ENCODE measurements at places on chromosomes 13 and 19.
A peak's percentile ranks its signal among the peaks of the same experiment; 100 is the strongest.

DNA sequence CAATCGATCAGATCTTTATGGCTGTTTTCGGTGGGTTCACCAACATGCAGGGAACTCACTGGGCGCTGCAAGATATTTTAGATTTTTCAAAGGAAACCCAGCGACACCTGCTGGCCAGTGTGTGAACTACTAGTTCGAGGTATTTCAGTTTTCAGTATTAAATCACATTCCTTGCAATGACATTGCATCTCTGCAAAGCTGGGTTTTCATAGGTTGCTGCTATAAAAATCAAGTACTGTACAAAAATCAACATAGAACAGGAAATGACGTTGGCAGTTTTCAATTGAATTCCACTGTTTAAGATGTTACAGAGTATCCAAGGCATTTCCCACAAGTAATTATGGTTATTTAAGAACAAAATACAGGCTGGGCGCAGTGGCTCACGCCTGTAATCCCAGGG lies 17.6 kb downstream of the LIG1 start:
- DNase-seq: no peak

- no peak for DNase-seq
Measured at GRCh38 chr13:21753117-21753729, 82.3 kb downstream of the FGF9 start.

- no peak for DNase-seq
Measured at GRCh38 chr19:4187313-4188122, 5.0 kb downstream of the ANKRD24 start.

DNA sequence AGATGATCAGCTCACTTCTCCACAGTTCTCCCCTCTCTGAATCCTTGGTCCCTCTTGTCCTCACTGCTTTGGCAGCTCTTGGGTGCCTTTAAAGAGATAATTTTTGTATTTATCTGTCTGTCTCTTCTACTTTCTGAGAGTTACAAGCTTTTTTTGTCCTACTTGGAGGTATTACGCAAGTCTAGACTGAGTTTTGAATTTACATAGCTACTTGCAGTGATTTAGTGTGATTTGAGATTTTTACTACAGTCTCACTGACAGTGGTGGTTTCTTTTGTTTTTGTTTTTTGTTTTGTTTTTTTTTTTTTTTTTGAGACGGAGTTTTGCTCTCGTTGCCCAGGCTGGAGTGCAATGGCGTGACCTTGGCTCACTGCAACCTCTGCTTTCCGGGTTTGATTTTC lies 22.1 kb downstream of the URI1 start:
- no peak for DNase-seq

DNA sequence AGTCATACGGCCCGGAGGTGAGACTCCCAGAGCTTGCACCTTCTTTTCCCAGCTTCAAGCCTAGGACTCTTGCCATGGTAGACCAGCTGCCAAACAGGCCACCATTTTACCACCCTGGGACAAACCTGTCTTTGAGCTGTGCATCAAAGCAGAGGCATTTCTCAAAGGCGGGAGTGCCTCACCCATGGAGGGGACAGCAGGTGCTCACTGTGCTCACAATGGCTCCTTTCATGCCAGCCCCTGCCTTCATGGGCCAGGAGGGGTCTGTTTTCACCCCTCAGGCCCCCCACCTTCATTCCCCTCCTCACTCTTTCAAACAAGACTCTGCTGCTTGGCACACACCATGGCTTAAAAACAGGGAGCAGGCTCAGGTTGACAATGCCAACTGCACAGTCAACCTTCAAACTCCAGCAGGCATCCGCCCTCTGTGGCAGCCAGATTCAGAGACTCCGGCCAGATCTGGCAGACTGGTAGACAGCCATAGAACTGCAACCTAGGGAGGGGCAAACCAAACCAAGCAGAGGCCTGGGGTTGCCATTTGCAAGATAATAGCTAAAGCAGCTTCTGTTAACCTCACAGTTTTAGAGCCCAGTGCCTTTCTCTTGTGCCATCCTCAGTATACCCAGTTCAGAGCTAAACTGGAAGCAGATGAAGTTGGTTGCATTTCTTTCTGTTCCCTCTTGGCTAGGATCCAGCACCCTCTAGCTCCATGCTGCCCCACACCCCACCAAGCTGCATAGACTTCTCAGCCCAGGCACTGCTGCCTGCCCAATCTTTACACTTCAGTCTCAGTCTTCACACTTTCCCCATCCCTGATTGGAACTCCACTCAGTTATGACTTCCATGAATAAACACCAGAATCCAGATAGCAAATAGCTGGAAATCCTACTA lies 93.9 kb upstream of the SPATA13 start:
- no peak for DNase-seq

DNA sequence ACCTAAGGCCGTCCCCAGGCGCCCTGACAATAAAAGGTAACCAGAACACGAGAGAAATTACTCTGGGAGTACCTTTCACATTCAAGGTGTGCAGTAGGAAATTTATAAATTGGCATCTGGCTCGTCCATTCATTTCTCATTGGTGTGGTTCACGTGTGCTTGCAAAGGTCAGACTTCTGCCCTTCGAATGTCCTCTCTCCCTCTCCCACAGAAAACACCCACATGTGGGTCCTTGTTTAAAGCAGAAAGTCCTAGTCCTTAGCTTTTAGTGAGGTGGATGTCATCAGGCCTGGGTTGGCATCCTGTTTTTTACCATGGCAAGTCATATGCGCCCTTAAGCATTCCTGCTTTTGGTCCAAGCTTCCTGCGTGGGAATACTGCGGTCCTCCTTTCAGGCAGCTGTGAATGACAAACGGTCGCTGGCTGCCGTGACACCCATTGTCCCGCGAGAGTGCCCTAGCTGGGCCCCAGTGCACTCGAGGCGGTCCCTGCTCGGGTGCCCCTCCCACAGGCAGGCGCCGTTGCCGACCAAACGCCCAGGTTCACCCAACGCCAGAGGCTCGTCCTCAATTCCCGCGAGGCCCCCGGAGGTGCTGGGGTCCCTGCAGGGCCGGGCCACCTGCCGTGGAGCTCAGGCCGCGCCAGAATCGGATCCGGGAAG lies at the start of gene NUDT19:
Gene NUDT19 (plus strand): TSS at position 531 of the 661 bp plus-strand sequence. CDS start 140 bp downstream, outside the sequence.
- DNase-seq: peak; percentile 27

GRCh38 chr13:41900918-41901317 lies 60.0 kb downstream of the VWA8 start:
- DNase-seq: no peak

- no peak for DNase-seq
Measured at GRCh38 chr13:51925865-51926527, 64.2 kb downstream of the CCDC70 start.

- no peak for DNase-seq
Measured at GRCh38 chr19:2494084-2494446, 18.1 kb downstream of the GADD45B start.

DNA sequence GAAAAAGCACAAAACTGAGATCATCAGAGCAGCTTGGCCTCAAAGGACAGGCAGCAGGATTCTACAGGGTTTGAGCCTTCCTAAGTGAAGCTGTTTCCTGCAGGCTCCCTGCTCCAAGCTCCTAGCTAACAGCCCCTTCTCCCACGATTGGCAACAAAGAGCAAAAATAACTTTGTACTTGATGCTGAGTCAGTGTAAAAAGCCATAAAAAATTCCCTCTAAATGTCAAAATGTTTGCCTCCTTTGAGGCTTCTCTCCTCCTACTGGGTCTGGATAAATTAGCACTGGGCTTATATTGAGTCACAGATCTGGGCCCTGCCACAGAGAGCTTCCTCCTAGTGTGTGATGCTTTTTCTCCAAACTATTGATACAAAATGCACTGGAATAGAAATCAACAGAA lies 153.3 kb downstream of the TNFRSF19 start:
- DNase-seq: no peak

DNA sequence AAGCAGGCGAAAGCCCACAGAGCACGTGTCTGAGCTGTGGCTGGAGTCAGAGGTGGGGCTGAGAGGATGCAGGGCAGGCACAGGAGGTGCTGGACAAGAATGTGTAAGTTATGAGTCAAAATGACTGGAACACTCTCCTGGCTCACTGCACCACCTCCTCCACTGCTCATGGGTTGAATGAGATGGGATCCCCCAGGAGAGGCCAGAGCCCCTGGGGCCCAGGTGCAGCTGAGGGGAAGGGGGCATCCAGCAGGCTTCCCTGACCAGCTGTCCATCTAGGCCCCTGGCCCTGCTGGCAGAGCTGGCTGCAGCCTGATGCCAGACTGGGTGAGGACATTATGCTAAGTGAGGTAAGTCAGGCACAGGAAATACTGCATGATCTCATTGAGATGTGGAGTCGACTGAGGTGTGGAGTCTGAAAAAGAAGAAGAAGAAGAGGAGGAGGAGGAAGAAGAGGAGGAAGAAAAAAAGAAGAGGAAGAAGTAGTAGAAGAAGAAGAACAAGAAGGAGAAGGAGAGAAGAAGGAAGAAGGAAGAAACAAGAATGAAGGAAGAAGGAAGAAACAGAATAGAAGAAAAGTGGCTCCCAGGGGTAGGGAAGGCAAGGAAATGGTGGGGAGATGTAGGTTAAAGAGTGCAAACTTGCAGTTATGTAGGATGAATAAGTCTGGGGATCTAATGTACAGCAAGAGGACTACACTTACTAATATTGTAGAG lies 747.4 kb downstream of the UQCRFS1 start:
- no peak for DNase-seq

- no peak for DNase-seq
Measured at GRCh38 chr19:2306971-2307370, 983 bp downstream of the LINGO3 start.

DNA sequence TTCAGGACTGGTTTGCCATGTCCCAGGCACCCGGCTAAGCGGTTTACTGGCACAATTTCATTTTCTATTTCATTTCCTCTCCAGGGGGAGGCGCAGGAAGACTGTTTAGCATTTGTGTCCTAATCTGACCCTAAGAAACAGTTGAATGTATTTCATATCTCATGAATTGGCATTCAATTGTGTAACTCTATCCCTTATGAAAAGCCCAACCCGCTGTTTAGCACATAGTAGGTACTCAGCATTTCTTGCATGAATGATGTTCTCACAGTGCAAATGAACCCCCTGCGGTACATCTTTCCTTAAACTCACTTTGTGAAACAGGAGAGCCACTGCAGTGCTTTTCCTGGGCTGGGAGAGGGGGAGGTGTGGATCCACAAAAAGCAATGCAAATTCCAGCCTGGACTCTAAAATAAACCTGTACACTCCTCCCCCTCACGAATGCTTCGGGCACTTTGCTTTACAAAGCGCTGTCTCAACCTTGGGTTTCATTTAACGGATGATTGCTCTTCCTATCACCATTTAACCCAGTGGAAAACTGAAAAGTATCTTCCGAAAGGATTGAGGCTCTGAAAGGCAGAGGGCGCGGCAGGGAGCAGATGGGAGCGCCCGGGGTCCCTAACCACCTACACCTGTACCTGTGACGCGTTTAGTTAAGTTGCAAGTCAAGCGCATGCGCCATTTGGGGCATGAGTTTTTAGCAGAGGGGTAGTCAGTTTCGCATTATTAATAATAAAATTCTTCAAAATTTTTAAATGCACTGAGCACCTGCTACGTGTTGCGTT lies 1.2 kb upstream of the EEF2 start:
- DNase-seq: peak; percentile 70

GRCh38 chr19:35592226-35592625 lies 6.3 kb downstream of the PMIS2 start:
- no peak for DNase-seq

DNA sequence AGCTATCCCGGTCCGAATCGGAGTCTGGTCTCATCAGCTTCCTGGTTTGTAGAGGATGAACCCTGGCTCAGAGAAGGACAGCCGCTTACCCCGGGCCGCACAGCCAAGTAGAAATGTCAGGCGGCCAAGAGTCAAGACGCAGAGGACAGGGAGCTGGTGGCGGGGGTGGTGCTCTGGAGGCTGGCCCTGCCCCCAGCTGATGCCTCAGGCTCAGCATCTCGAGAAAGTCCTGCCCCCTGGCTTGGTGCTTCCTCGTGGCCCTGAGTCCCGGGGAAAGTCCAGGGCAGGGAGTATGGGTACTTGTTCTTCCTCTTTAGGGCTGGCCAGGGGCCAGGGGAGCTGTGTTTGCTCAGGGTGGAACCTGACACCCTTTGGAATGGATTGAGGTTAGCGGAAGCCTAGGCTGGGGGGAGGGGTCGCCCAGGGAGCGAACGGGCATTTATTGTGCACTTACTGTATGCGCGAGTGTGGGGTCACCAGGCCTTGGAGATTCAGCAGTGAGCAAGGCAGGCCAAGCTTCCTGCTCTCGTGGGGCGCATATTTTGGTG lies 2.2 kb downstream of the TJP3 start:
- no peak for DNase-seq

GRCh38 chr19:29422047-29422446 lies 103.7 kb upstream of the VSTM2B start:
- DNase-seq: no peak

- no peak for DNase-seq
Measured at GRCh38 chr13:113443991-113444390, 9.3 kb downstream of the ADPRHL1 start.

GRCh38 chr19:18366021-18366435 lies 19.9 kb upstream of the GDF15 start:
- DNase-seq: no peak
